ENCODE measurements at places on chromosomes 6 and 20.

DNA sequence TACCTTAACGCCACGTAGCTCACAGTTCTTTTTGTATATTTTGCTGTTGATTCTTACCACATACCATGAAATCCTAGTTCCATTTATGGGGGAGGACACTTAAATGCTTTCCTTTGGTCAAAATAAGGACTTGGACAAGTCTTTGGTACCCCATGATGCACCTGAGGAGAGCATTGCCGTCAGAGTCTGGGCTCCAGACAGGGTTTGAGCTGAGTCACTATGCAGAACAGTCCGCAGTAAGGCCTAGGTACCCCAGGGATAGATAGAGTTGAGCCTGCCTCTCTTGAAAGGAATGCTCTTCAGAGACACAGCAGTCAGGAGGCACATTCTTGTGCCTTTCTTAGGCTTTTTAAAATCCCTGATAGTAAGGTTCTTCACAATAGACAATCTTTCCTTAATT is 6.0 kb downstream of the PARD6B start:
- no peak for DNase-seq

- no peak for DNase-seq
Observed at GRCh38 chr20:45218124-45218523, 3.0 kb upstream of the SEMG2 start.

DNA sequence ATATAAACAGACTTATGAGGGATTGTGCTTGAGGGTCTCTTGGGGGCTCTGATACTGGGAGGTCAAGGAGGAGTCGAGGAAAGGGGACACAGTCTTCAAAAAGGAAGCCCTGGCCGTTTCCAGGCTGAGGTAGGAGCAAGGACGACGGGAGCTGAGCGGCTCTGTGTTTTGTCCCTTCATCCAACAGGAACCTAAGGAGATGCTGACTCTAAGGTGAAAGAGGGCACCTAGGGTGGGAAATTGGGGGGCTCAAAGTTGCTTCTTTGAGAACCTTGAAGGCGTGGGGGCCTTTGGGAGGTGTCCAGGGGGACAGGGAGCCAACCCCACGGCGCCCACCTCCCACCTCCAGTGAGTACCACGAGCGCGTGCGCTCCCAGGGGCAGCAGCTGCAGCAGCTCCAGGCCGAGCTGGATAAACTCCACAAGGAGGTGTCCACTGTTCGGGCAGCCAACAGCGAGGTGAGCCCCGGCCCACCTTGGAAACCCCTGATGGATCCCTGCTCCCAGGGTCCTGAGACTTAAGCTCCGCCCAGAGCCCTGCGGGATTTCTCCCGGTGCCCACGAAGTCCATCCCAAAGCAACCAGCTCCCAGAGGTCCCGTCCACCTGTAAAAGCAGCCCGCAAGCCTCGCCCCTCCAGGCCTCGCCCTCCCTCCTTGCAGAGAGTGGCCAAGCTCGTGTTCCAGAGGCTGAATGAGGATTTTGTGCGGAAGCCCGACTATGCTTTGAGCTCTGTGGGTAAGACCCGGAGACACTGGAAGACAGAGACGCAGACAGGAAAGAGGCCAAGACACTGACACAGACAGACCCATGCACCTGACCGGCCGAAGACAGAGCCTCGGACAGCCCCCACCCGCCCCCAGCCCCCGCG is 2.9 kb downstream of the SPAG4 start:
- peak; percentile 19 for DNase-seq

GRCh38 chr20:32448306-32449056 is 90.3 kb downstream of the ASXL1 start:
- no peak for DNase-seq

DNA sequence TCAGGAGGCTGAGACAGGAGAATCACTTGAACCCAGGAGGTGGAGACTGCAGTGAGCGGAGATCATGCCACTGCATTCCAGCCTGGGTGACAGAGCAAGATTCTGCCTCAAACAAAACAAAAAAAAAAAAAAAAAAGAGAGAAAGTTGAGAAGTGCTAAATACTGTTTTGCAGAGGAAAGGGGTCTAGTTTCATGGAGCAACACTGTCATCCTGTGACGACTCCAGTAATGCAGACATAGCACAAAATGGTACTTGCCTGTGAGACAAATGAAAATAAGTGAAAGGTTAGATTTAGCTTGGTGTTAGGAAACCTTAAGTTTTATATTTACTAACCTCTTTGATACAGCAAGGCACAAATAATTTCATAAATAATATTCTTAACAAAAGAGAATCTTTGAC is 29.7 kb downstream of the CEP162 start:
- no peak for DNase-seq
